ENCODE measurements at places on chromosomes 7 and 10.

DNA sequence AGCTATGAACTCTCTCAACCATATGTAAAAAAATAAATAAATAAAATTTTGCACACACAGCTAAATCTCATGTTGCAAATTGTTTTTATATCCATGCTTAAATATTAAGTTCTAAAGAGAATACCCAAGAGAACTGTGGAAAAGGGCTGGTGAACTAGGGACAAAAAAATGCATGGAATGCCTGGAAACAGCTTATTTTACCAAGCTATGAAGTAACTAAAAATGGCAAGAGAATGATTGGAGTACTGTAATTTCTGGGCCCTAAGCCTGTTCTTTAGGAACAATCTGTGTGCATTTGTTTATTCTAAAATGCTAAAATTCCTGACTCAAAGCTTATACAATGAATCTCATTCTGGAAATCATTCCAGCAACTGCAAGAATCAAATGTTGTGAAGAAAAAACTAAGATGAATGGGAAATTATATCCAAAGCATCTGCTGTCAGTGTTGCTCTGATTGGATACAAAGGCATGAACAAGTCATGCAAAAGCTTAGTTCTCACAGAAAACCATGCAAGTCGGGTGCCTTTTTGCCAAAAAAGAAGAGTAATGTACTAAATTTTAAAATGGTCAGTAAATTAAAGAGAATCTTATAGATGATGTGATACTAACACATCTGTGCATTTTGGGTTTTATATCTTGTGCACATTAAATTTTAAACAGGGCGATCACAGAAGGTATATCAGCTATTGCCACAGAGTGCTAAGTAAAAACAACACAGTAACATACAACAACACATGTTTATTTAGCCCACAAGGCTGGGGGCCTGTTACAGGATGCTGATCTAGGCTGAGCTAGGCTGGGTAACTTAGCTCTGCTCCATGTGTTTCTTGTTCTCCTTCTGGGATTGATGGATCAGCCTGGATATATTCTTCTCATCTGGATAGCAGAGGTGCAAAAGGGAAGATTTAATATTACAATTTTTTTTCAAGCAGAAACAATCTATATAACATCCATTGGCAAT, 453.5 kb upstream of the SEMA3A start:
- no peak for DNase-seq

DNA sequence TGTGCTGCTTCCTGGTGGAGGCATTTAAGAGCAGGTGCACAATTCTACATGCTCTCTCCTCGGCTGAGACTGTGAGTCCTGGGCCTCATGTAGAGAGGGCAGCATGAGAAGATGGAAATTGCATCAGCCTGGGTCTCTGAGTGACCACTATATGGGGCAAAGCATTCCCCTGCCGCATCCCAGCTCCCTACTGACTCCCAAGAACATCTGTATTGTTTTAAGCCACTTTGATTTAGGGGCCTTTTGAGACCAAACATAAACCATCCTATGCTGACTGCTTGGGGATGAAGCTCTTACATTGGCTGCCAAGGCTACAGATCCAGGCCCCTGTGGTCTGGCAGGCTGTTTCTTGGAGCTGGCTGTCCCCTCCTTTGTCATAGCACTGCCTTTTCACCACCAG, 101.3 kb upstream of the TBX20 start:
- DNase-seq, result no peak

DNA sequence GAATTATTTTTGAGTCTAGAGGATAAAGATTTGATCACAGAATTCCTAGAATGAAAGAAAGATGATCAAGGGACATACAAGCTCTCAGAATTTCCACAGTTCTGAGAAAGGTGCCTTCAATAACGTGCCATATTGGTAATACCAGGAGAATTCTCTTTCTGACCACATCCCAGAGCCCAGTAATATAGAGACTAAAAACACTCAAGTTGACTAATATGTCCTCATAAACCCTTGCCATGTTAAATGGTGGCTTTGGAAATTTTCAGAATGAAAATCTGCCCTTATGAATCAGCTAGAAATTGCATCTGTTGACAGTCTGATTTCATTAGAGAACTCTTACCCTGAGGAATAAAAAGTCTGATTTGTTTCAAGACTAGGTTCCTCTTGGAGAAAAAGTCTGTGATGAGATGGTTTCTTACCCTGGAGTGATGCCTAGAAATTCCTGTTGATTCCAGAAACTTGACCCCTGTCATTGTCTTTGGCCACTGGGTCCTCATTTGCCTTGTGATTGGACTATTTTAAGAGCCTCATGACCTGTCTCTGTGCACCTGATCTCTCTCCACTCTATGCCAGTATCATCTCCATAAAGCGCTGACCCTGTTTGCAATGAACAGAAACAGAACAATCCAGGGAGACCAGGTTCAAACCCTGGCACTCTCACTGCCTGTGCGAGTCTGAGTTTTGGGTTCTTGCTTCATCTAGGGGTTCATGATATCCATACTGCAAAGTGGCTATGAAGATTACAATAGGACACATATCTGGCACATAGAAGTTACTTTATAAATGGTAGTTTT, 3.3 kb downstream of the IL2RA start:
- DNase-seq, result no peak

DNA sequence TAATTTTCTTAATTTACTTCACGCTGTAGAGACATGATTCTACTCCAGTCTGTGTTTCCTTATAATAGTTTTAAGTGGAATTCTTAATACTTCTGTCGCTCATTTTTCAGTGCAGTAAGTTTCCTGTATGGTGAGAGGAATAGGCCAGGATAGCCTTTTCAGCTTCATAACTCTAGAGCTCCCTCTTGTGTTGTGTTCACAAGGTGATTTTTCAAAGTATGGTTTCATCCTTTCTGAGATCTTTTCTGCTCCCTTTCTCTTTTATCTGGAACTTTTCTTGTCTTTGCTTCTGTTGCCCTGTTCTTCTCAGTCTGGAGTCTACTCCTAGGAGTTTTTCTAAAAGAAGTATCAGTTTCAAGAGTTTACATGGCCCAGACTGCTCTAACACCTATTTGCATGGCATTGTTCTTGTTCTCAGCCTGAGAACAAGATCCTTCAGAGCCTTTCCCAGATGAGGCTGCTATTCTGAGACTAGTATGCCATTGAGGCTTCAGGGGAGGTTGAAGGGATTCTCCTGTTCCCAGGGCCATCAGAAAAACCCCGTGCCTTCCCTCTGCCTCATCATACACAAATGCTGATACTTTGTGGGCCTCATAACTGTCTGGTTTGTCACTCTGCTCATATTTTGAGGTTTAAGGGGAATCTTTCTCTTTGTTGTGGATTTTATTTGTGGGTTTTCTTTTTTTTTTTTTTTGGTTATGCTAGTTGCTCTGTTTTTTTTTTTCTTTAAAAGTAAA, 21.8 kb downstream of the NET1 start:
- DNase-seq, result peak; percentile 13

- no peak for DNase-seq
Measured at GRCh38 chr10:71268247-71268691, 50.8 kb upstream of the SLC29A3 start.
